CD4-positive, alpha-beta T cell treated with Interleukin-2 at 100 ng/mL for 4 hours (primary cell): ENCODE measurements at places on chromosomes 11 and 22.

DNA sequence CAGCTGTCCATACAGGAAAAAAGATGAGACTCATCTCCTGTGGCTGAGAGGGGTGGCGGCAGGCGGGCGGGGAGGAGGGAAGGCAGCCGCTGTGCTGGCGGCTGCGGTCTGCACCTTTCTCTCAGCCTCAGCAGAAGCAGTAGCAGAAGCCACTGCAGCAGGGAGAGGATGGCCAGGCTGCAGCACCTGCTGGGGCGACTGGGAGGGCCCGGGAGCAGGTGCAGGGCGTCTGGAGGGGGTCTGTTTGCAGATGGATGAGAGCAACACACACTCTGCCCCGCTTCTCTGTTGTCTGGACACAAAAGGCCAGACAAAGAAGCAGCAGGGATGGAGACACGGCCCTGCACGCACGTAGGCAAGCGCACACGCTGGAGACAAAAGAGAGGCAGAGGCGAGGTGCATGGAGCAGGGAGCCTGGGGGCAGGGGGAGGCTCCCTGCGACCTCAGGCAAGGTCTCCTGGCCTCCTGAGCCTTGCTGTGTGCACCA, 9.3 kb upstream of the MIAT start:
- DNase-seq, result peak; percentile 59

DNA sequence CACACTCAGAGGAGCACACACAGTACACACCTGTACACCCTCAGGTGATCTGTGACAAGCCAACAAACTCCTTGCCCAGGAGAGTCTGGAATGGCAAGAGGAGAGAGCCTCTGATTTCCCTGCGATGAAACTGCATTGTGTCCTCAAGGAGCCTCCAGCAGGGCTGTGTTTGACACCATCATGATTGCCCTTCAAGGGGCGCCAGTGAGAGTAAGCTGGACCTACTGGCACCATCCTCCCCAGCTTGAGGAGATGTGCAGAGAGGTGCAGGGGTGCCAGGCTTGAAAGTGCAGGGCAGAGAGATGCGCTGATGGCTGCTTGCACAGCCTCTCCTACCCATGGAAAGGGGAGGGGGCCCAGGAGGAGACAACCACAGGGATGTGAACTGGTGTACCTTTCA, 188.8 kb upstream of the CADM1 start:
- no peak for DNase-seq

DNA sequence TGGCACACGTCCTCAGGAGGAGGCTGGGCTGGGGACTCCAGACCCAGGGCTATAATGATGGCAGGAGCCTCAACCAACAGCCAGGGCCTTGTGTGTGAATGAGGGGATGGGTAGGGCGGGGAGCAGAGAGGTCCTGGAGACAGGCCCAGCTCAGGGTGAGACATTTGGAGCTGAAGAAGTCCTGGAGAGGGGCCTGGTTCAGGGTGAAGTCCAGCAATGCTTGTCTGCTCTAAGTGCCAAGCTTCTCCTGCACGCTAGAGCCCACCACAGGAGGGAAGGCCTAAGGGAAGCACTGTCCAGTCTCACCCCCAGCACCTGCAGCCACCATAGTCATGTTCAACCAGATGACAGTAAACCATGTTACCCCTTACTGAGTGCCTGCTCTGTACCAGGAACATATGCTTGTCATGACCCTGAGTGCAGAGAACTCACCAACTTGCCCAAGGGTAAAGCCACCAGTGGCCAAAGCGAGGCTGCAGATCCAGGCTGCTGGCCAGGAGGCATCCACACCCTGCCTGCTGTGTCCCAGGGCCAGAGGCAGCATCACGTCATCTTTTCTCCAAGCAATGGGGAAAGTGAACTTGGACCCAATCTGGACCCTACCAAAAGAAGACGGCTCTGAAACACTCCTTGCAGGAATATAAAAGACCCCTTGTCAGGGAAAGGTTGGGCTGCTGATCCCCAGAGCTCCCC, 24.0 kb downstream of the LMO1 start:
- DNase-seq, result no peak

DNA sequence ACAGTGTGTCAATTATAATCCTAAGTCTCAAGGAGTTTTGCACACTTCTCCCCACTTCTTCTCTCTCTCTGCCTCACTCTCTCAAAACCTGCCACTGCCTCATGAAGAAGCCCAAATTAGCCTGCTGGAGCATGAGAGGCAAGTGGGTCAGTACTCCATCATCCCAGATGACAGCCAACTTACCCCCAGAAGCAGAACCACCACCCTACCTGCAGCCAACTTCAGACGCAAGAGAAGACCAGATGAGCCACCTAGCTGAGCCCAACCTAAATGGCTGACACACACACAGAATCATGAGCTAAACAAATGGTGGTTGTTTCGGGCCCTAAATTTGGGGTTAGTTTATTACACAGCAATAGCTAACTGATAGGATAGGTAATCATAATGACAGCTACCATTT, 61.2 kb downstream of the CD82 start:
- DNase-seq, result no peak

GRCh38 chr11:35180317-35181233, 41.6 kb downstream of the CD44 start:
- DNase-seq, result no peak

- no peak for DNase-seq
Observed at GRCh38 chr11:94305146-94305545, 766 bp downstream of the IZUMO1R start.

GRCh38 chr11:76649851-76650372, 20.6 kb downstream of the LRRC32 start:
- DNase-seq, result no peak

DNA sequence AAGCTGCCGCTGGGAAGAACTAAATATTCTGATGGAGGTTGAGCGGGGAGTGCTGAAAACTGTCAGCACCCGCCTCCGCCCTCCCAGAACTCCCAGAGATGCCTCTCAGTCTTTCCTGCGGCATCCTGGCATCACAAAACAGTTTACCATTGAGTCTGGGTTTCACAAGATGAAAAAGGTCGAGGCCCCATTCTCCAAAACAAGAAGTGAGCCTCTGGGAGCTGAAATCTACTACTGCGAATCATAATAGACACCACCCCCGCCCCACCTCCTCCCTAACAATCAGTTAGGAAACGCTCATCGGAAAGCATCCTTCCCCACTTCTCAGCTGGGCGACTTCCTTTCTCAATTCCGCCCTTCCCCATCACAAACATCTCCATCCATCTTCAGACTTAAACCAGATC, 1.0 kb downstream of the SUN2 start:
- peak; percentile 44 for DNase-seq
